ENCODE measurements at places on chromosomes 4 and X. TPM values are rescaled to one million over a fixed set of nuclear protein-coding genes. Genes with fewer than 3 reads are reported as not detected.

The ZNF718 gene
- 1.6 TPM for polyA plus RNA-seq

The CLNK gene
- not detected for polyA plus RNA-seq

The FOXR2 gene
- not detected for polyA plus RNA-seq

The MAPK10 gene
- 2.9 TPM for polyA plus RNA-seq

The FAM9C gene
- not detected for polyA plus RNA-seq

The PDZD4 gene
- polyA plus RNA-seq = 0.23 TPM

The PCDH11X gene
- not detected for polyA plus RNA-seq

The JCHAIN gene
- polyA plus RNA-seq = not detected

The PGRMC2 gene
- 10.7 TPM for polyA plus RNA-seq

The MBTPS2 gene
- 11.1 TPM for polyA plus RNA-seq

The IL13RA2 gene
- polyA plus RNA-seq = 2.9 TPM

The RADX gene
- 2.8 TPM for polyA plus RNA-seq

The CYTL1 gene
- polyA plus RNA-seq = 0.14 TPM

The PNCK gene
- 0.39 TPM for polyA plus RNA-seq

The CFAP47 gene
- polyA plus RNA-seq = not detected

The CENPVL3 gene
- 0.09 TPM for polyA plus RNA-seq

The FGFBP2 gene
- polyA plus RNA-seq = 0.20 TPM

Measured in mammary epithelial cell (primary cell).